ENCODE measurements at places on chromosomes 2 and 18.

DNA sequence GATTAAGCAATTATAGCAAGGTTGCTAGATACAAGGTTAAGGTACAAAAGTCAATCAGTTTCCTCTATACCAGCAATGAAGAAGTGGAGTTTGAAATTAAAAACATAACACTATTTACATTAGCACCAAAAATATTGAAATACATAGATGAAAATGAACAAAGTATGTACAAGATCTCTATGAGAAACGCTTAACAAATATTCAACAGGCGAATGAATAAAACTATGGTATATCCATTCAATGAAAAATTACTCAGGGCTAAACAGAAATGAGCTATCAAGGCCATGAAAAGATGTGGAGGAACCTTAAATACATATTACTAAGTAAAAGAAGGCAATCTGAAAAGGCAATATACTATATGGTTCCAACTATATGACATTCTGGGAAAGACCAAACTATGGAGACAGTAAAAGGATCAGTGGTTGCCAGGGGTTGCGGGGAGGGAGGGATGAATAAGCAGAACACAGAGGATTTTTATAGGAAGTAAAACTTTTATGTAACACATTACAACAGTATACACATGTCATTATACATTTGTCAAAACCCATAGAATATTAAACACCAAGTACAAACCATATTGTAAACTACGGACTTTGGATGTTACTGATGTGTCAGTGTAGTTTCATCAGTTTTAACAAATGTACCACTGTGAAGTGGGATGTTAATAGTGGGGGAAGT lies 62.1 kb downstream of the RMDN2 start:
- no peak for DNase-seq

GRCh38 chr2:181152701-181153100 lies 172.3 kb downstream of the UBE2E3 start:
- DNase-seq, result no peak

DNA sequence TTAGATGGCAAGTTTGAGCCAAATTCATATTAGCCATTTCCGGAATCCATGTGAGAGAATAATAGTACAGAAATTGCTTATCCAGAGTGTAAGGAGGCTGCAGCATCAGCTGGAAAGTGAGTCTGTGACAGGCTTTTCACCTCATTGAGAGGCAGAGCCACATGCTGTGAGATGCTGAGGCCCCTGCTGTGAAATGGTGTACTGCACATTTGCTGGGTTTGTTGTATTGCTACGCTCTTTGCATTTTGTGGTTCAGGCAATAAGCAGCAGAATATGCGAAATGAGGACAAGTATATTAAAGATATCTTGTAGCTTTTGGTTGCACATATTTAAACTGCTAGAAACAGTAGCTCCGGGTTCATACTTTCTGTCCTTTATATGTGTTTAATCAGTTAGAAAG lies 37.0 kb downstream of the NABP1 start:
- DNase-seq, result no peak

DNA sequence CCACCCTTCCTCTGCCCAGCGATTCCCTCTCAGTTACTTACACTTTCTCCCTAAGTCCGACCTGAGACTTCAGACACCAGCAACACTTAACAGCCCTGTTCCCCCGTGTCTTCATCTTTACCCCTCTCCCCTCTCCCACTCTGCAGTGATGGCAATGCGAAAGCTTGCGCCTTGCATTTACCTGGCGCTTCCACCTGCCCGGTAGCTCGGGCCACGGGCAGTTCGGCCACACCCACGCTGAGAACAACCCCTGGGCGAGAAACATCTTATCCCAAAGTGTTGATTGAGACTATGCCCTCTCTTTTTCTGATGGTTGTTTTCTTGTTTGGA lies 558 bp downstream of the DNAJC10 start:
- no peak for DNase-seq
